ENCODE measurements at places on chromosomes 2 and 18. TPM values are rescaled to one million over a fixed set of nuclear protein-coding genes. Genes with fewer than 3 reads are reported as not detected.

GRCh38 chr2:239142806-239143205, 258.0 kb downstream of the HDAC4 start:
- DNase-seq, result no peak

- DNase-seq, result no peak
These were observed 4.8 kb upstream of the KCNG2 start for GRCh38 chr18:79792988-79793355.

DNA sequence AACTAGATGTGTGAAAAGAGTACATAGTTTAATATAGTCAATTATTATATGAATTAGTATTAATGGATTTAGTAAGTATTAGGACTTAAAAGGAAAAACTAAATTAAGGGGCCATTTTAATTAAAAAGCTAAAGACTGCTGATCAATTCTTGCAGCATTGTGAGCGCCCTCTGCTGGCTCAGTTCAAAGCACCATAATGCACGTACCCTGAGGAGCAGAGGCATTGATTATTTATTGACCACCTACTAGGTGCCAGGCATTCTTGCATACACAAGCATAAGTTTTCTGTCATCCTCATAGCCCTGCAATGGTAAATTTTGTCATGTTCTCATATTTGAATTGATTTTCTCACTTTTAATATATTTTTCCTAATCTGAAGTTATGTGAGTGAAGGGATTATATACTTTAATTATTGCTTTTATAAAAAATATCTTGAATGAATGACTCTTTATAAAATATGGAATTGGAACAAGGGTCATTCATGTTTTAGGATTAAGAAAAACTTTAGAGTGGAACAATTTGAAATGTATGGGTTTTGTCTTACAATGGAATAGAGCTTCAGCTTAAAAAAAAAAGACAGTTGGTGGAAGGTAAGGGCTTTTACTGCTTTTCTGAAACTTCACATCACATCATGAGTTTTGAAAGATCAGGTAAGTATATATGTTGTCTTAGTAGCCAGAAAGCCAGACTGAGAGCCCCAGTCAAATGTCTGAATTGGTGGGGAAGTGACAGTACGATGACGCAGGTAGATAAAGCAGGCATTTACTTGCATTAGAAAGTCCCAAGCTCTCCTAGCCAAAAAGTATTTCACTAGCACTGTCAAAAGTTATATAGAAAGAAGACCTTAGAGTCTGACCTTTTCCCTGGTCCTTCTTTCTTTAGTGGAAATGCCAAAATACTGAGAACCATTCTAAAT, 9.7 kb downstream of the ITGA4 start:
- peak; percentile 81 for DNase-seq

- DNase-seq, result no peak
These were observed 243.0 kb downstream of the HNMT start for GRCh38 chr2:138207074-138207930.

DNA sequence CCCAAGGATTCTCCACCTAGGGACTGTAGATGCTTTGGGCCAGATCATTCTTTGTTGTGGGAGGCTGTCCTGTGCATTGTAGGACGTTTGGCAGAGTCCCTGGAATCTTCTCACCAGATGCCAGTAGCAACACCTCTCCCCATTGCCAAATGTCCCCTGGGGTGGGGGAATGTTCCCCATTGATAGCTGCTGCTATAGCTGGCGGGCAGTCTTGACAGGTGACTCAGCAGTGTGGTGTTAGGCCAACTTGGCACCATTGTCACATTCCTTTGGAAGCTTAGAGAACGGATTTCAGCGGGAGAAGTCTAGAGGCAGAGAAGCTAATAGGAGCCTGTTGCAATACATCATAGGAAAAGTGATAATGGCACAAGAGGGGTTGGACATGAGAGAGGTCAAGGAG, 495.7 kb upstream of the SMIM21 start:
- DNase-seq, result no peak

DNA sequence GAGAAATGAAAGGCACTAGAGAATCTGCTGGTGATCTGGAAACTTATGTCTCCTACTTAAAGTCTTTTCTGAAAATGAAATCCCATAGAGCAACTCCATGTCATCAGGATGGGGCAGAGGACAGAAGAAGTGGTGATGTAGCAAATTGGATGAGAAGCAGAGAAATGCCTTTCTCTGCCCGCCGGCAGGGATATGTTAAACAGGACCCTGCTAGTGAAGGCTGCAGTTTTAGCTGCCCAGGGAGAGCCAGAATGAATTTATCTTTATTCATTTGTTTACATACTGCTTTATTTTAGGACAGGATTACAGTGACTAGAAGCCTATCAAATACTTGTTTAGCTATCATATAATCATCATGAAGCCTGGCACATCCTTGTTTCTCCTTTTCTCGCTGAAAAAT, 247.0 kb downstream of the DOK6 start:
- no peak for DNase-seq

DNA sequence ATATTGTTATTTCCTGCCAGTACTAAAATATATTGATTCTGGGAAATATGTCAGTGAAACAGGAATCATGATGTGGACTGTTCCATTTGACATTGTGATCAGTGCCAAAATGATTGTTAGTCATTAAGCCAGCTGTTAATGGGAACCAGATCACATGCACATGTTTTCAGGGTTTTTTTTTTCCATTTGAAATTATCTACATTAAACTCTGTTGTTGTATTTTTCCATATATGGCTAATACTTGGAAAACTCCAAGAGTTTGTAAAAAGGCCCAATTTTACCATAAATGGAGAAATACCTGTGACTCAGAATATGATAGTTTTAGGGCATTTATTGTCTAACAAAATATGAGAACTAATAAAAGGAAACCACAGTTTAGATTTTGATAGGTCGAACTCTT, 13.4 kb downstream of the ITGAV start:
- DNase-seq, result no peak

Gene FKBP1B
- 58.6 TPM for total RNA-seq

Gene SETBP1
- 9.6 TPM for total RNA-seq

Gene STEAP3
- 24.0 TPM for total RNA-seq

Gene CLK1
- total RNA-seq, result 25.7 TPM

Gene RIT2
- total RNA-seq, result 1.4 TPM
